KBM-7 (cell line): ENCODE measurements at places on chromosomes 11 and 22.

GRCh38 chr11:117457835-117458234 is 130.2 kb downstream of the CEP164 start:
- DNase-seq: no peak

- DNase-seq: peak; percentile 51
Measured at GRCh38 chr11:3225826-3226750, 6.1 kb downstream of the MRGPRE start.

- DNase-seq: no peak
Measured at GRCh38 chr22:38433871-38434270, 21.1 kb downstream of the KCNJ4 start.

GRCh38 chr11:17244046-17244445 is 32.5 kb upstream of the NUCB2 start:
- peak; percentile 15 for DNase-seq

DNA sequence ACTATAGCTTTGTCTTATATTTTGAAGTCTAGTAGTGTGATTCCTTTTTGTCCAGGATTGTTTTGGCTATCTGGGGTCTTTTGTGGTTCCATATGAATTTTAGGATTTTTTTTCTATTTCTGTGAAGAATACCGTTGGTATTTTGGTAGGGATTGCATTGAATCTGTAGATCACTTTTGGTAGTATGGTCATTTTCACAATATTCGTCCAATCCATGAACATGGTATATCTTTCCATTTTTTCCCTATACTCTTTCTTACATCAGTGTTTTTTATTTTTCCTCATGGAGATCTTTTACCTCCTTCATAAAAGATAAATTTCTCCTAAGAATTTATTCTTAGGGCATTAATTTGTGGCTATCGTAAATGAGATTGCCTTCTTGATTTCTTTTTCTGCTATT is 29.1 kb downstream of the MADD start:
- DNase-seq: no peak

DNA sequence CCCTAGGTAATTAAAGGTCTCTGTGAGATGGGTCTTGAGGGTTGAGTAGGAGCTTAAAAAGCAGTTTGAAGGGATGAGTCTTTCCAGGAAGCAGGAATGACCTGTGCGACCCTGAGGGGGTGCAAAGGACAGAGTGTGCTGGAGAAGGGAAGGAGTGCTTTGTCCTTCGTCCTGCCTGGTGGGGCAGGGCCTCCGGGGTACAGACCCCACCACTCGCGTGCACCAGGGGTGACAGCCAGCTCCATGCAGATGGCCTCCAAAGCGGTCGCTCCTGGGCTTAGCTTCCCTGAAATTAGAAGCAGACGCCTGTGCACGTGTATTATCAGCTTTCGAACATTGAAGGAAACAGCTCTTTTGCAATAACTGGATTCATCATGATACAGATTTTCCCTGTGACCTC is 959.8 kb downstream of the BRD1 start:
- DNase-seq: no peak

DNA sequence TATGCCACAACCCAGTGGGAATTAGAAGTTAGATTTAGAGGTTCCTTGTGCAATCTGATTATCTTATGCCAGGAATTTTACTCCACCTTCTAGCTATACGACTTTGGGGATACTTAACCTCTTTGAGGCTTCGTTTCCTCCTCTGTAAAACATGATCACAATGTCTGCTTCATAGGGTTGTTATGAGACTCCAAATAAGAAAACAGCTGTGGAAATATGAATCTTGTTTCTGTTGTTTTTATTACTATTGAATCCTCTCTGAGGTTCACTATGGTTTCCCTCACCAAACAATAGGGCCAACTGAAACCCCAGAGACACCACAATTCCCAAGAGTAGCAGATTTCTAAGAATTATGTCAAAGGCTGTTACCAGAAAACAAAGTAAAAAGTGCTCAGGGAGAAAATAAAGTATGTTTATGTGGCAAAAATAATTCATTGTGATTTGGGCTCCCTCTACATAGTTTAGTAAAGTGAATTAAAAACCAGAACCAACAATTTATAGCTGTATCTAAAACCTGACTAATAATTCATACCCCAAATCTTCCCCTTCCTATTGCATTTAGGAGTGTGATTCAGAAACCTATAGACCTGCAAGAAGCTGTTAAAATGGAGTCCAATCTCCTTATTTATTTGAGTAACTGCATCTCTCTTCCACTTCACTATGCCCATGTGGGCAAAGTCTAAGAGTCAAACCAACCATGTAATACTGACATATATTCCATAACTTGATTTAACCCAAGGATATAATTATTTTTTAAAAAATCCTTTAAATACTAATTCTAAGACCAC is 38.4 kb downstream of the AMBRA1 start:
- no peak for DNase-seq

DNA sequence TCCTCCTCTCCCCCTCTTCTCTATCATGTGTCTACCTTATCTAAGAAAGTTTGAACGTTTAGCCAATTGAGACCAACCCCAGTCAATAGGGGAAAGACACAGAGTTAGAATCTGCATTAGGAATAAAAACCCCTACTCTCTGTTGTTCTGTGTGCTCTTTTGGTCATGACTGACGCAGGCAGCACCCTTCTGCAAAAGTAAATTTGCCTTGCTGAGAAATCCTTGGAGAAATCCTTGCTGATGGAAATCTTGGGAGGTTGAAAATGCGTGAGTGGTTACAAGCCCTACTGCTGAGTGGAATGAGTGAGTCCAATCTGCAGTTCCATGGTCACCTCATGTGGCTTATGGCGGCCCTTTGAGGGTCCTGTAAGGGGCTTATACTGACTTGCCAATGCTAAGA is 145.2 kb downstream of the AASDHPPT start:
- DNase-seq: no peak

GRCh38 chr11:9849389-9849788 is 185.5 kb downstream of the SWAP70 start:
- peak; percentile 41 for DNase-seq

DNA sequence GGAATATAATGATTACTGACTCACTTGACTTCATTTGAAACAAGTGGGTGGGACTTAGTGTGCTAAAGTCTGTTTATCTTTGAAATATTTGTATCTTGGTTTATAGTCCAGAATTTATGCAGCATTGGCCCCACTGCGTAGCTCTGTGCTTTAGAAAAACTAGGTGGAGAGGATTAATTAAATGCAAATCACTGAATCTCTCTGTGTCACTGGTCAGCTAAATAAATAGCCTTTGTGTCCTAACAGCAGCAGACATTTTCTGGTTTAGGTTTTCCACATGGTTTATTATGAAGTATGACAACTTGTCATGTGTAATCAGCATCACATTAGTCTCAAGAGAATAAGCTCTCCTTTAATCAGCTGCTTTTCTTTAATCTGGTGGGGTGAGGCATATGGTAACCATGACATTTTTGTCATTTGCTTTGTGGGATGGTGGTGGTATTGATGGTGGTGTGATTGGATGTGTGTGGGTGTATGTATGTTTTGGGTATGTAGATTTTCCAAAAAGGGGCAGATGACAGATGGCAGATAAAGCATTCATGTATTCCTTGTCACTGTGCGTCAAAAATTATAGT is 33.9 kb downstream of the BCL2L13 start:
- no peak for DNase-seq

DNA sequence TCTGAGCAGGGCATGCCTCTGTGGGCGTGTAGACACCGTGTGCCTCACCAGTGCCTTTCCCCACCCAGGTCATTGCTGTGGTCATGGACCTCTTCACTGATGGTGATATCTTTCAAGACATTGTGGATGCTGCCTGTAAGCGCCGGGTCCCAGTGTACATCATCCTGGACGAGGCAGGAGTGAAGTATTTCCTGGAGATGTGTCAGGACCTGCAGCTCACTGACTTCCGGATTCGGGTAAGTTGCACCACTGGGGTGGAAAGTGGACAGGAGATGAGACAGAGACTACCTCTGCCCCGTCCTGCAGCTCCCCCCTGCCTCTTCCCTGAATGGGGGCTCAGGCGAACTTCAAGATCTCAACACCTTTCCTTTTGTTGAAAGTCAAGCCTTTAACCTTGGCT is 24.3 kb downstream of the FAM83F start:
- DNase-seq: no peak

DNA sequence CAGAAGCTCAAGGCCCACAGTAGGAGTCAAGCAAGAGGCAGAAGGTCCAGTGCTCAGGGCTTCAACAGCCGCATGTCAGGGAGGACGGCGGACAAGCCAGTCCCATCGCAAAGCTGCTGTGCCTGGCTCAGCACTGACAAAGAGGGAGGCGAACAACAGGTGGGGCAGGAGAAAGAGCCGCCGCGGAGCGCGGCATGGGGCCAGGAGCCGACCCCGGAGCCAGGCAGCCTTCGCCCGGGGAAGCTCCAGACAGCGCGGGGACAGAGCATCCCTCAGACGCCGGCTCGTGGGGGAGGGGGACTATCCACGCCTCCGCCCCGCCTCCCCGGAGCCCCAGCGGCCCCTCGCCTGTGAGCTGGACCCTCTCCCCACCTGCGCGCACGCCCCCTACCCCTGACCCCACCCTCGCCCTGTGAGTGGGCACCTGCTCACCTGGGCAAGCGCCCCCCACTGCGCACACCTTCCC is 369 bp downstream of the DHCR7 start:
- DNase-seq: peak; percentile 24

DNA sequence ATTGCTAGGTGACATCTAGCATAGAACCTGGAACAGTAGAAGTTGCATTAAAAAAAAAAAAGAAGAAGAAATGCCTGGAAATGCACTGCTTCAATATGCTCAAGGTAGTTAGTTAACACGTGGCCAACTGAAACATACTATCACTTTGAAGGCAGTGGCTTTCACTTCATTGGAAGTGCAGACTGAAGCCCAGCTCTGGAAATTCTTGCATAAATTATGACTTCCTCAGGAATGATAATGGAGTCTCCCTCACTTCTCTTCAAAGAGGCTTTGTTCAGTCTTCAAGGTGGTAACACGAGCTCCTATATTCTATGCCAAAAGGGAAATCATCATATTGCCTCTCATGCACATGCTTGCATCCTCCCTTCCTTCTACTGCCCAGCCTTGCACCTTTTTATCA is 715.9 kb upstream of the API5 start:
- DNase-seq: no peak

GRCh38 chr11:7592711-7593110 is 78.9 kb downstream of the PPFIBP2 start:
- DNase-seq: no peak

DNA sequence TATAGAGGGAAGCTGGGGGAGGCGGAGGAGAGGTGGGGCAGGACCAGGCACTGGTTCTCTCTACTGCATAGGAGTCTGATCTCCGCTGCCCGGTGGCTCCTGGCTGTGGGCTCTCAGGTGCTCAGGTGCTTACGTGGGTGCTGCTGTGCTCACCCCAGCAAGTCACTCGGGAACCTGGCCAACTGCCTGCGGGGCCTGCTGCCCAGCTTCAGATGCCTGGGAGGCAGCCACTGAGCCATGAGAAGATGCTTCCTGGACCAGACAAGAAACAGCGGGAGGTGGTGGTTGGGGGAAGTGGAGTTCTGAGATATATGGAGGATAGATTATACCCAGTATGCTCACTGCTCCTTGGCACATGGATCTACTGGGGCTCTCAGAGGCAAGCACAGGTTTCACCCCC is 1303.4 kb downstream of the TBC1D22A start:
- DNase-seq: no peak

DNA sequence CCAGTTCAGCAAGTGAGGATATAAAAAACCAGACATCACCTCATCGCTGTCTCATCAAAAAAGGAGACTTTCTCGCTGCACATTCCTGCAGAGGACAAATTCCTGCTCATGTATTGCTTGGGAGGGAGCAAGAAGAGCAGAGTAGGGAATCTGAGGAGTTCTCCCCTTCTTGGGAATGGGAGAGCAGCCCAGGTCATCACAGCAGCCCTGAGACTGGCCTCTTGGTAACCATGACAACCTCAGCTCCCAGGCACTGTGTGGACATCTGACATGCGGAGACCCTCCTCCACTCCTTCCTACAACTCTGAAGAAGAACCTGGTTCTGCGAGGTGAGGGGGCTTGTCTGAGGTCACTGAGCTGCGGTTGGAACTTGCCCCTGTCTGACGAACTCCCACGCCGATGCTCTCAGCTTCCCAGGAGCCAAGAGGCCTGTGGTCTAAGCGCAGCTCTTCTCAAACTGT is 17.9 kb downstream of the RFPL1 start:
- no peak for DNase-seq

DNA sequence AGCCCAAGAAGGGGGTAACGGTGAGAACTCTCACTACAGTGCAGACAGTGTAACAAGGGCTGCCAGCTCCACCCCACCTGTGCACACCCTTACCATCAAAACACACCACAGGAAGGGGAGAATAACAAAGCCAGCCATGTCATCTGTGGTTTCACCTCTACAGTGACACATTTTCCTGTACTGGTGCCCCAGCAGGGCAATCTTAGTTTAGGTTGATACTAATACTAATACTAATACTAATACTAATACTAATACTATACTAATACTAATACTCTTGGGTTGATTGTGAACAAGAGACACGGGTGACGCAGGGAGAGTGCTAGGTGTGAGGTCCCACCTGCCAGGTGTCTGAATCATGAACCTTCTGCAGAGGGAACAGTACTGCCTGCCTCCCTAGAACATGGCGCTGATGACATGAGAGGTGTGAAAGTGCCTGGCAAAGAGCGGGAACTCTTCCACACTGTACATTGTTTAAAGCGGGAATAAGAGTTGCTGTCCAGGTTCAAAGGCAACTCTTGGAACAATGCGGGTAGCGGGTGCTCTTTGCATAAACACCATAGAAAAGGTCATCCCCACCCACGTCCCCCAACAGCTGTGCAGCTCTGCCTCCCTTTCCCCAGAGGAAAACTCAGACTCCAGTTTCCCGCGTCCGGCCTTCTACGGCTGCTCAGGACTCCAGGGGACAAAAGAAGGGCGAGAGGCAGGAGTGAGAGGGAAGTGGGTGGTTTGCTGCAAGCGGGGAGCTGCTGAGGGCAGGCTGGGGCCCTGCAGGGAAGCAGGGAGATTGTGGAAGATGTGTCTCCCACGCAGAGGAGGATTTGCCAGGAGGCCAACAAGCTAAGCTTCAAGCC is 25.0 kb upstream of the TMPRSS4 start:
- no peak for DNase-seq

DNA sequence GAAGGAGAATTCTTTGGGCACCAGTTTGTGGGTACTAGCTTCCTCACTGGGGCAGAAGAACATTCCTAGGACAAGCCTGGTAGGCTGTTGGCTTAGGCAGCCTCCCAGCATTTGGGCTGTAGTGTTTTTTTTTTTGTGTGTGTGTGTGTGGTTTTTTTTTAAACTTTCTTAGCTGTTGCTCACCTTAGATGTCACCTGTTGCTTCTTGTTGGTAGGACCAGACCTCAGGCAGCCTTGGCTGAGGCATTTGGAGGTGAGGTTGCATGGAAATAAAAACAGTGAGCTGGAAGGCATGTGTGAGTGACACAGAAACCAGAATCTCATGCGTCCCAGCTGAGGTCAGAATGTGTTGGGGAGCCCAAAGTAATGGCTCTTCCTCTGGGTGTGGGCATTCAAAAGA is 21.3 kb downstream of the AMPD3 start:
- no peak for DNase-seq

- no peak for DNase-seq
Measured at GRCh38 chr11:64265176-64266160, 14.1 kb downstream of the PLCB3 start.

- no peak for DNase-seq
Measured at GRCh38 chr11:61782841-61783240, 9.6 kb downstream of the TMEM258 start.

GRCh38 chr11:102497061-102497460 is 33.5 kb downstream of the MMP7 start:
- no peak for DNase-seq

GRCh38 chr11:64918017-64918416 is 1.0 kb upstream of the ATG2A start:
- peak; percentile 60 for DNase-seq

- DNase-seq: no peak
Measured at GRCh38 chr11:119612814-119613213, 116.2 kb downstream of the NECTIN1 start.
